Pulmonary artery endothelial cell (primary cell): ENCODE measurements at places on chromosomes 1 and 21. TPM values are rescaled to one million over a fixed set of nuclear protein-coding genes. Genes with fewer than 3 reads are reported as not detected.

Gene CACNA1S
- total RNA-seq: not detected in 2 replicates

Gene HPCA
- total RNA-seq: not detected in 2 replicates

Gene POMGNT1
- 46.2 and 48.9 TPM in 2 replicates for total RNA-seq

Gene SLC66A1
- 13.9 and 15.3 TPM in 2 replicates for total RNA-seq

Gene DNASE2B
- total RNA-seq: not detected in 2 replicates

Gene OR10J1
- total RNA-seq: not detected in 2 replicates

Gene TMPRSS3
- not detected in 2 replicates for total RNA-seq
